ENCODE measurements at places on chromosomes 5 and 9.

- no peak for DNase-seq
Observed at GRCh38 chr5:9713959-9714586, 83.9 kb upstream of the TAS2R1 start.

- DNase-seq: no peak
Observed at GRCh38 chr9:136642439-136642921, 20.2 kb upstream of the EGFL7 start.

GRCh38 chr9:70392189-70392588 lies 22.3 kb downstream of the KLF9 start:
- DNase-seq: no peak

GRCh38 chr9:105385381-105385985 lies 62.4 kb upstream of the FSD1L start:
- DNase-seq: no peak

- DNase-seq: no peak
Observed at GRCh38 chr9:127307802-127308201, 43.2 kb downstream of the GARNL3 start.

DNA sequence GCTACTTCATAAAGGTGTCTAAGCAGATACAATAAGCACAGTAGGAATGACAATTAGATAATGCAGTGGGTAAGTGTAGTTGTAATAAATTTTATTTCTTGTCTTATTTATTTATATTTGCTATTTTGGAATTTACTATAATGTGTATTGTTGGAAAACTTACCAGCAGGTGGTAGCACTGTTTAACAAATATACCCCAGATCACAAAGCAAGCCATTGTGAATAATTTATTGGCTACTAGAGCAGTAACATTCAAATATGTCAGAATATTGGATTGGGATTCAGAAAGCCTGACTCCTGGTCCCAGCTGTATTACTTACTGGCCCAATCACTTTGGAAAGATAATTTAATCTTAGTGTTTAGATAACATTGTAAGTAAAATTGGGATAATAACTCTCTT lies 78.0 kb downstream of the ISOC1 start:
- DNase-seq: no peak

GRCh38 chr9:132168347-132168746 lies 6.5 kb downstream of the NTNG2 start:
- no peak for DNase-seq

DNA sequence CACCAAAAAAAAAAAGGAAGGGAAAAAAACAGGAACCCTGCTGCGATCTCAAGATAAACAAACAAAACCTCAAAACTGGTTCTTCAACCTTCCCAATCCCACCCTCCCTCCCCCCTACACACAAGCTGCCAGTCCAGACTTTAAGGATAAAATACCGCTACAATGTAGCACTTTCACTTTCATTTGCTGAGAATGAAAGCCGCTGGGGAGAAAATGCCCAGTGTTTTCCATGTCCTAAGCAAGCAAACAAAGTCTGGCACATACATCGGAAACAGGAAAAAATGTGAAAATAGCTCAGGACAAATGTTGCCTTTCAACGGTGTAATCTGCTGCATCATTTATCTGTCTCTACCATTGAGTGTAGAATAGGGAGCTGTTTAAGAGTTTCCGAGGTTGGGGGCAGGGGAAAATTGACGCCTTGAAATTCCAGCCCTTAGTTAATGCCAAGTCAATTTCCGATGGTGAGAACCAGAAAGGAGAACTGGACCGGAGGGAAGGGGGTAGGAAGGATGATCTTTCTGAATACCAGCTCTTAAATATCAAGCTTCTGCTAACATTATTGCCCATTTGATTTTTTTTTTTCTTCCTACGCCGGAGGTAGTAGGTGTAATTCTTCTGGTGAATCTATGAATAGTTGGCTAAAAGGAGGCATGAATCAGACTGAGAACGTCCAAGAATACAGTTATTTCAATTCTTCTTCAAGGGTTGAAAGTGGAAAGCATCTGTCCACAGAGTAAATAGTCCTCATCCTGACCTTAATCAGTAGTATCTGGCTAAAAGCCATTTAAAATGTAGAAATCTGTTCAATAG lies 1.2 kb upstream of the ADAMTS6 start:
- DNase-seq: peak; percentile 49

DNA sequence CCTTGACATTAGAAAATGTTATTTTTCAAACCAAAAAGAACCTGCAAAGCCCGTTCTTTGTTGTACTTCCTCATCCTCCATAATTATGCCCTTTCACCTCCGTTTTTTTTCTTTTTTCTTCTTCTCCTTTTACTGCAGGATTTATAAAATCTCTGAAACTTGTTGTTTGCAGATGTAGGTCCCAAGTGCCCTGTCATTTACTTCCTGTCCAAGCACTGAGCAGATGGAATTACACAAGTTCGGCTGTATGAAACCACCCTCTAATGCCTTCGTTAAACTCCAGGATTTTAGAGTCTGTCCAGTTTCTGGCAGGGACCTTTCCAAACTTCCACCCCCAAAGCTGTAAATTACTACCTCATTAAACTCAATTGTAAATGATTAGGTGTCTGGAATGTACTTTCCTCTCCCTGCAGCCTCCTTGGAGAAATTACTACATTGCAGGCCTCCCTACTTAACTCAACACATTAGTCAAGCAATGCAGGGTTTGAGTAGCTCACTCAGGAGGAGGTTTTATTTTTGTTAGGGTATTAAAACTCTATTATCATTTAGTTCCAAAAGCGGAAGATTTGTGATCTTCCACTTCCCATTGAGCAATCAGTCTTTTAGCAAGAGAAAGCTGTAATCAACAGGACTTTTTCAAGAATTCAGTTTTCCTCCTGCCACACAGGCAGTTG lies 125.6 kb upstream of the LPAR1 start:
- no peak for DNase-seq

DNA sequence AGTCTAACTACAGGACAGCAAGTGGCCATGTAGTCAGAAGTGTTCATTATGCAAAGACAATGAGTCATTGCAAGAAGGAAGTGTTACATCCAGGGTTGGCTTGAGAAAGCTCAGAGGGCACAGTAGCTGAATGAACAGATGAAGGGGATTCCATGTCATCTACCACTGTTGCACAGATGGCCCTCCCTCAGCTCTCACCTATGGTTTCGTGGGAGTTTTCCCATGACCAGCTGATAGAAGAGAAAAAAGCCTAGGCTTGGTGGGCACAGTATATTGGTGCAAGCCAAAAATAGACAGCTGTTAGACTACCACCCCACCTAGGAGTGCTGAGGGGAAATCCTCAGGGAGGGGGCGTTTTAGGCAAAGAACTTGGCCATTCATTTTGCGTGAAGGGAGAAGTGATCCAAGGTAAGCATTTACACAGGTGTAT lies 217.0 kb downstream of the DMRT2 start:
- DNase-seq: no peak
